Left lung (tissue), 14 donors: ENCODE measurements at places on chromosomes 4 and X. TPM values are rescaled to one million over a fixed set of nuclear protein-coding genes. Genes with fewer than 3 reads are reported as not detected.

CSAG1 gene
- total RNA-seq: not detected

HSFX4 gene
- total RNA-seq: not detected

SSX4B gene
- not detected for total RNA-seq

SGMS2 gene
- 88.8 TPM for total RNA-seq

VSIG1 gene
- total RNA-seq: 5.2 TPM
